ENCODE measurements at places on chromosomes 7 and 10.
A peak's percentile ranks its signal among the peaks of the same experiment; 100 is the strongest.

DNA sequence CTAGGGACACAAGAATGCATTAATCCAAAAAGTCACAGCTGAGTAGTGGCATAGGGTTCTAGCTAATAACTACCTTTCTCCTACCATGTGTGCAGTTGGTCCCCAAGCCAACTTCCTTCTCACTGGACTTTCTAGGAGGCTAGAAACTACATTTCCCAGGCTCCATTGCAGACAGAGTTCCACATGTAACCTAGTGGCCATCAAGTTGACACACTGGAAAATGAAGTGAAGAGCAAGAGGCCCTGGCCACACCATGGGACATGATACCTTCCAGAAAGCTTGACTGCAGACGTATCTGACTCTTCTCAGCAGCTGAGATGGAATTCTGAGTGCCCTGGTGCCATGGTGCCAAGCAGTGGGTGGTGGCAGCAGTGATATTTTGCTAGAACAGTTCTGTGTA is 49.8 kb upstream of the TMEM273 start:
- peak; percentile 7 for DNase-seq

- no peak for DNase-seq
Measured at GRCh38 chr10:78729800-78730199, 339.0 kb upstream of the ZMIZ1 start.

GRCh38 chr7:36658335-36659171 is 65.7 kb downstream of the AOAH start:
- DNase-seq, result no peak

GRCh38 chr7:102036958-102037357 is 219.5 kb downstream of the CUX1 start:
- no peak for DNase-seq

GRCh38 chr7:71193099-71193810 is 61.3 kb downstream of the GALNT17 start:
- DNase-seq, result no peak

DNA sequence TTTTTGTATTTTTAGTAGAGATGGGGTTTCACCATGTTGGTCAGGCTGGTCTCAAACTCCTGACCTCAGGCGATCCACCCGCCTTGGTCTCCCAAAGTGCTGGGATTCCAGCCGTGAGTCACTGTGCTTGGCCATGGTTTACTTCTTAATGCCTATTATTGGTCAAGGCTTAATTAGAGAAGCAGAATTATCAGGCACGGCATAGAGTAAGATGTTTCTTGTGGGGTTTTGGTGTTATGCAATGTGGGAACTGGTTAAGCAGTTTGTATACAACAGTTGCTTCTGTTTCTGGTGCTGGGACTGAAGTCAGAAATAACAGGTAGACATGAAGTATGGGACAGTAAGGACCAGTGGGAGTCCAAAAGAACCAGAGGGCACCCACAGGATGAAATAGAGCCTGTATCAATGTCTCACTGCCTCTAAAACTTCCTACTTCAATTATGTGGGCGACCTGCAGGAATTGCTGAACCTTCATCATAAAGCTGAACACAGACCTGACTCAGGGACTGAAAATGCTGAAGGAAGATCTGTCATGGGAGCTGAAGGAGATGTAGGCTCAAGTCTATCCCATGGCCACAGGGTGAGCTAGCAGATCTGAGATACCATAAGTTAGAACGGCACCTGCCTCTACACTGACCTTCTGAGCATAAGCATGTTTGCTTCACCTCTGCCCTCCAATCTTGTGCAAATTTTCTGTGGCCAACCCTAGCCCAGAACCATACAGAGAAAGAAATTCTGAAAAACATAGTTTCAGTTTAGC is 38.3 kb upstream of the VCL start:
- no peak for DNase-seq

- no peak for DNase-seq
Measured at GRCh38 chr10:24701447-24701846, 22.2 kb downstream of the ARHGAP21 start.

GRCh38 chr10:61890430-61890829 is 11.1 kb upstream of the ARID5B start:
- DNase-seq, result no peak

DNA sequence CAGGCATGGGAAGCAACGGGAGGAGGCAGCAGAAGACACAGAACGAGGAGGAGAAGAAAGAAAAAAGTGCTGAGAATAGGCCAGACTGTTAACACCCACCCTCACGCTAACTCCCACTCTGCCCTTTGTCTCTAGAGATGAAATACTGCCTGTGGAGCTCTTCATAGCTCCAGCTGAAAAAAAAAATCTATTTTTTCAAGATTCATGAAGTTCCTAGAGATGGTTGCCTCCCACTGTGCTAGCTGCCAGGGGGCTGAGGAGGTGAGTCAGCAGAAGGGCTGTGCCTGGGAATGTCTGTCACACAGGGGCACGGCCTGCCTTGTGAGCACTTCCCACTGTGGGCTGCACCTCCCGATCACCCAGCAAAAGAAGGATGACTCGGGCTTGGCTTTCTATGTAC is 144.5 kb downstream of the RNF216 start:
- DNase-seq, result no peak

DNA sequence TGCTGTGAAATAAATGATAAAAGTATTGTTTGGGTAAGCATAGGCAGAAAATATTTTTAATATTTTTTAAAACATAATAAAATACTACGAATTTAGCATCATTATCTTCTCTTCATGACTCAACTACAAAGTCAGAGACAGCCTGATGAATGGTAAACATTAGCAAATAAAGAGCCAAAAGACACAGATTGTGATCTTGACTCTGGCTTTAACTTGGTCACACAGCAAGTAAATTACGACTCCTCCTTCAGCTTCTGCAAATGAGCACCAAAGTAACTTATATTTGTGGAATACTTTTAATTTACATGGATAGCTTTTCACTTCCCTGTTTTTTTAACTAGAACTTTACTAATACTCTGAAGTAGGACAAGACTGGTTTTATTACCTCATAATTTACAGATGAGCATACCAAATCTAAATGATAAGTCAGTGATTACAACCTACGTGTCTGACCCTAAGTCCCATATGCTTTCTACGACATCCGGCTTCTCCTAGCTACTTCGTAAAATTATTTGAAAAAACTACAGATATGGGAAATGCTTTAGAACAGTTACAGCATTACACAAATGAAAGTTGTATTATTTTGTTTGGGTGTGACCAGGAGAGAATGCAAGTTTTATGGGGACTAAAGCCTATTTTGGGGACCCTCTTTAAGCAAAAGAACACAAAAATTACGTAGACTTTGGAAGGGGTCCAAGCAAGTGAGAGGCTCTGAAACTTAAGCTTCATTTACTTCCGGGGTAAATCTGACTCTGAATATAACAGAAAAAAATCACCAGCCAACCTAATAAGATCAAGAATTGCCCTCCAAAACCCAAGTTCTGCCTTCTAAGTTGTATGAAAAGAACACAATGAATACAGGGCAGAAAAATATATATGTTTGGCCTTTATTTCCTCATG is 133.8 kb downstream of the CPEB3 start:
- DNase-seq, result peak; percentile 55

- DNase-seq, result no peak
Measured at GRCh38 chr10:52387744-52388143, 73.7 kb downstream of the DKK1 start.

GRCh38 chr10:95304976-95305375 is 14.2 kb upstream of the PDLIM1 start:
- DNase-seq, result no peak

- DNase-seq, result no peak
Measured at GRCh38 chr10:13873196-13873595, 286.4 kb downstream of the PRPF18 start.

DNA sequence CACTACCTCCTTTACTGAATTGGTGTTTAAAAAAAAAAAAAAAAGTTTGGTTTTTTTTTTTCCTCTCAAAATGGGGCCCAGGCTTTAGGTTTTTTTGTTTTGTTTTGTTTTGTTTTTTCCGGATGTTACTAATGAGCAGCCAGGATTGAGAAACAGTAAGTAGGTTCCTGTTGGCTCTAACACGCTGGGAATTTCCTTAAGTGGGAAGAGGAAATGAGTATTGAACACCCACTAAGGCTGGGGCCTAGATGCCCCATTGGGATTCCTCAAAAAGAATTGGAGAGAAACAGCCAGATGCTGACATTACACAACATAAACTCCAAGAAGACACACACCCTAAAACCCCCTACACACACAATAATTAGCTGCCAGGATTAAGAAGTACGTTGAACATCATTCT is 102.2 kb upstream of the NANOS1 start:
- no peak for DNase-seq

GRCh38 chr10:116810120-116810500 is 39.2 kb upstream of the ENO4 start:
- DNase-seq, result no peak

- no peak for DNase-seq
Measured at GRCh38 chr7:113968713-113969112, 49.9 kb upstream of the PPP1R3A start.

GRCh38 chr7:142771353-142771723 is 568 bp downstream of the PRSS2 start:
- DNase-seq, result no peak

DNA sequence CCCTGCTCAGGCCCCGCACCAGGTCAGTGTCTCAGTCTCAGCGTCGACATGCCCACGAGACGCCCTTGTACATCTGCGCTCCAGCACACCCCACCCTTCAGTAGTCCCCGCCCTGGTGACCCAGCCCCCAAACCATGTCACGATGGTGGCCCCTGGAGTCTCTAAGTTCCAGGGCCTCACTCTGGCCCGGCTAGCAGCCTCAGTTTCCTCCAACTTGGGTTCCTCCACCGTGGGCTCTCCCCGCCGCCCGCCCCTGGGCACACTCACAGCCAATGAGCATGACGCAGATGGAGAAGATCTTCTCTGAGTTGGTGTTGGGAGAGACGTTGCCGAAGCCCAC is 27.0 kb downstream of the KCNH2 start:
- DNase-seq, result no peak

GRCh38 chr7:101243646-101244374 is 1.1 kb downstream of the FIS1 start:
- no peak for DNase-seq

GRCh38 chr10:119477444-119477843 is 65.1 kb downstream of the RGS10 start:
- DNase-seq, result no peak

- no peak for DNase-seq
Measured at GRCh38 chr10:94489107-94489506, 56.5 kb upstream of the HELLS start.

DNA sequence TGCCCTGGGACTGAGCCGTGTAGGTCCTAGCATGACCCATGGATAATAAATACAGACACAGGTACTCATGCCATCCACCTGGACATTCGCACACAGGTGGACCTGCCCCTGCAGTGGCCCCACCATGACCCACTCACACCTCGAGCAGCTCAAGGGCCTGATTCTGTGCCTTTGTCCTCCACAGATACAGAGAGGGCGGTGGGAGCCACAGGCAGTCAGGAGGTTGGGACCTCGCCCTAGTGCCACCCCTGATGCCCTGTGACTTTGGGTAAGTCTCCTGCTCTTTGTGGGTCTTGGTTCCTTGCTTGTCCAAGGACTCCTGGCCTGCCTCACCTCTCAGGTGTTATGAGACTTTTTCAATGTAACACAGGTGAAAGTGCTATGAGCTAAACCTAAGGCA is 42.9 kb downstream of the C10orf120 start:
- no peak for DNase-seq

- DNase-seq, result no peak
Measured at GRCh38 chr7:154906736-154907355, 96.1 kb downstream of the PAXIP1 start.

All from T47D (cell line).